HTR-8/SVneo (cell line): ENCODE measurements at places on chromosomes 7 and 10.

DNA sequence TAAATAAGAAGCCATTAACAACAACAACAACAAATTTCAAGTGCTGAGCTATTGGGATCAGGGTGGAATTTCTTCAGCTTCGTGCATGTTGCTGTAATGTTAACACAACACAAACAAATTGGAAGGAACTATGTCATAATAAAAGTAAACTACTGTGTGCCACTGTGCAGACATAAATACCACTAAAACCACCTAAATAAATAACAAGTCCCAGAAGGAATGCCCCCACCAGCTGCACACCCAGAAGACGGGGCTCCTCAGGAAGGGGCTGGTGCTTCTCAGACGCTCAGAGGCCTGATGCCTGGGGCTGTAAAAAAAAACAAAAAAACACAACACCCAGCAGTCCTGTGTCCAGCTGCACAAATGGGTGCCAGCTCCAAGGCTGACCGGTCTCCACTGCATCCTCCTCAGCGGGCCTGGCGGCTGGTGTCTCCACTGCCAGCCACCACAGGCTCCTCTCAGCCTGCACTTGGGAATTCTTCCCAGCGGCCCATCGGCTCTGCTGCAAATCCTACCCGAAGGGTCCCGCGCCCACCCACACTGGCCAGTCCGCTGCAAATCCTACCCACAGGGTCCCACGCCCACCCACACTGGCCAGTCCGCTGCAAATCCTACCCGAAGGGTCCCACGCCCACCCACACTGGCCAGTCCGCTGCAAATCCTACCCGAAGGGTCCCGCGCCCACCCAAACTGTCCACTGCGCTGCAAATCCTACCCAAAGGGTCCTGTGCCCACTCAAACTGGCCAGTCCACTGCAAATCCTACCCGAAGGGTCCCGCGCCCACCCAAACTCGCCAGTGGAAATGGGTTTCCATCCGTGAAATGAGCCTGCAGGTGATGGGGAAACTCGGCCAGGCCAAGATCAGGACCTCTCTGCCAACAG, 35.8 kb upstream of the DNAAF5 start:
- DNase-seq = no peak

- no peak for DNase-seq
These were observed 64.2 kb upstream of the DKK1 start for GRCh38 chr10:52249850-52250395.

DNA sequence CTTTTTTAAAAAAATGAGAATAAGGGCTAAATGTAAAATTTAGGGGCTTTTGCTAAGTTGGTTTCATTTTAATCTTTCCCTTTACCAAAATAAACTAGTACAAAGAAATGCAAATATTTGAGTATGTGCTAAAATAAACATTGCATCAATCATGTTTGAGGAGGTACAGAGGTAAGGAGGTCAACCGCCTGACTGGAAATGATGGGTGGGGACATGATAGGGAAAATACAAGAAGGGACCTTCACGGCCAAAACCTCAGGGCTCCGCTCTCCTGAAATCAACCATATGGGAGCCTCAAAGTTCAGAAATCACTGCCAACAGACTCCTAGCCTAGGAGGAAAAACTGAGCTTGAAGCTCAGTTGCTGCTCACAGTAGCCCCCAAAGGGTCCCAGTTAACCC, 207.6 kb downstream of the AHR start:
- DNase-seq = no peak

DNA sequence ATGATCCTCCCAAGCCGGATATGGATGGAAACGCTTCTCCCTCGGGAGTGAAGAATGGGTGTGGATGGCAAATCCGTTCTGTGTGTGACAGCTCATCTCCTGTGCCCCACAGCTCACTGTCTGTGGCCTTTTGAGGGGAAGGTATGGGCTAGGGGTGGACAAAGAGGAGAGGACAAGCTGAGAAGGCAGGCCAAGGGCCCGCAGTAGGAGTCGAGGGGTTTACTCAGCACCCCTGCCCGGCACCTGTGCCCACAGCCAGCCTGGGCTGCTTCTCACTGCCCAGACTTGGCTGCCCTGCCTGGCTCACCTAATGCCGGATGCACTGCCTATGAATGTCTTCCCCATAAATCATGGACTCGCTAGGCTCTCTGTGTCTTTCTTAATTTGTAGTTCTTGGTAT, 503.8 kb downstream of the TCERG1L start:
- no peak for DNase-seq

- no peak for DNase-seq
These were observed 5.5 kb upstream of the IKZF1 start for GRCh38 chr7:50298811-50299562.

DNA sequence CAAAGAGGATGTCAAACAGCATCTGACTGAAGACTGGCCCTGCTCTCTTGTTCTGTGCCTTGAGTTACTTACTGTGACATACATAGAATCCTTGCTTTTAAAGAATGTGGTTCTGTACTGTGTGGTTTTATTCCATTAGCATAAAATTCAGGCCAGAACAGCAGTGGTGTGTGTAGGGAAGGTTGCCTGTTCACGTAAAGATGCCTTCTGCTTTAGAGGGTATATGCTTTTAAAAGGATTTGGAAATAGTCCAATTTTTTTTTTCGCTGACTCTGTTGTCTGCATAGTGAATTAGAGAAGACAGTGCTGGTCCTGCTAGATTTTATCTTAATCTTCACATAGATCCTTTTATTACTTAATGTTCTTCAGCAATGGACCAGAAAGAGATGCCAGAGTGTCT, 470.8 kb upstream of the SEMA3A start:
- DNase-seq = no peak

DNA sequence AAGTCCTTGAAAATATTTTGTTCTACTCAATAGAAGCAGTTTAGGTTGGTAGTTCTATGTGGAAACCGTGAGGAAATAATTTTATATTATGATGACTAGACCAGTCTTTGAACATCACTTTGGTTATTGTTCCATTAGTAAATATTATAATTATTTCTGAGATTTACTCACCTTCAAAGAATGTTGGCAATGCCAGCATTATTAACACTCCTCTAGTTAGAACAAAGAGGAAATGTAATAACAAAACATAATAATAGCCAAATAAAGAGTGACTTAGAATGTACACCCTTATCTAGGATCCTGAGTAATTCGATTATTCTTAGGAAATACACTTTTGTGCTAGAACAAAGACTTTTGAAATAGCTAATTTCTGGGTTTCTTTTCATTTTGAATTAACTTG, 121.1 kb downstream of the CFTR start:
- DNase-seq = no peak

GRCh38 chr10:108850138-108850854, 1073.0 kb downstream of the XPNPEP1 start:
- DNase-seq = no peak

GRCh38 chr10:93090619-93091018, 16.9 kb downstream of the CYP26A1 start:
- no peak for DNase-seq

- DNase-seq = no peak
These were observed 36.3 kb downstream of the SUFU start for GRCh38 chr10:102540023-102540422.

DNA sequence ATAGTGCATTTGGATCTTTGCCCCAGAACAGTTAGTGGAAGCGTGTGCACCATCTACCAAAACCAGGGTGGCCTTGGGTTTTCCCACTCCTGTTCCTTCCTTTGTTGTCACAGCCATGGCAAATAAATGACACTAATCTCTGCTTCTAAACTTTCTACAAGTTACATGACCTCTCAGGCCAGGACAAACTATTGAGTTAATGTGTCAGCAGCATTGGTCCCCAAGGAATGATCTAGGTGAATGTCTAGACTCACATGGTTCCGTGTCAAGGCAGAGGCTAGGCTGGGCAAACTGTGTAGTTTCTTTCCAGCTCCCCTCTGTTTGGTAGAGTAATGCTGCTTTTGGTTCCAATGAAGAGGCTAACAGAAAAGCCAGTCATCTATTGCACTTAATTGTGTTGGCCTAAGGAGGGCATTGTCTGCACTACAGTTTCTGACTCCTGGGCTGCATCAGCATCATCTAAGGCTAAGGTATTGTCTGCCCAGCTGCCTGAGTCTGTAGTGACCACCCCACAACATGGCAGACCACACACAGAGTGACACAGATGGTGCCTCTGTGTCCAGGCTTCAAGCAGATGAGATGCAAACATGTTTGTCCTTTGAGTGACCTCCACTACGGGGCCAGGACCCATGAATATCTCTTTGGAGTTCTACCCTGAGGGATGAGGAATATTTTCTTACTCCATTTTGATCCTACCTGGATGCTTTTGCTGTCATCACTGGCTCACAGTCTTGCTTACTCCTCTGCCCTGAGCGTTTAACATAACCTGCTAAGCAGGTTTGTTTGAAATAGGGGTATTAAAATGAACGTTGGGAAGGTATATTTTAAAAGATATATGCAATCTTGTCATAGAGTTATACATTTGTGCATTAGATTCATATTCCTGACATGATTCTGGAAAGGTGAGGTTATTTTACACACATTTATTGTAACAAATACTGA, 1.7 kb downstream of the CYP3A4 start:
- DNase-seq = no peak

- no peak for DNase-seq
These were observed 120.1 kb downstream of the SAMD9 start for GRCh38 chr7:92997719-92998118.

DNA sequence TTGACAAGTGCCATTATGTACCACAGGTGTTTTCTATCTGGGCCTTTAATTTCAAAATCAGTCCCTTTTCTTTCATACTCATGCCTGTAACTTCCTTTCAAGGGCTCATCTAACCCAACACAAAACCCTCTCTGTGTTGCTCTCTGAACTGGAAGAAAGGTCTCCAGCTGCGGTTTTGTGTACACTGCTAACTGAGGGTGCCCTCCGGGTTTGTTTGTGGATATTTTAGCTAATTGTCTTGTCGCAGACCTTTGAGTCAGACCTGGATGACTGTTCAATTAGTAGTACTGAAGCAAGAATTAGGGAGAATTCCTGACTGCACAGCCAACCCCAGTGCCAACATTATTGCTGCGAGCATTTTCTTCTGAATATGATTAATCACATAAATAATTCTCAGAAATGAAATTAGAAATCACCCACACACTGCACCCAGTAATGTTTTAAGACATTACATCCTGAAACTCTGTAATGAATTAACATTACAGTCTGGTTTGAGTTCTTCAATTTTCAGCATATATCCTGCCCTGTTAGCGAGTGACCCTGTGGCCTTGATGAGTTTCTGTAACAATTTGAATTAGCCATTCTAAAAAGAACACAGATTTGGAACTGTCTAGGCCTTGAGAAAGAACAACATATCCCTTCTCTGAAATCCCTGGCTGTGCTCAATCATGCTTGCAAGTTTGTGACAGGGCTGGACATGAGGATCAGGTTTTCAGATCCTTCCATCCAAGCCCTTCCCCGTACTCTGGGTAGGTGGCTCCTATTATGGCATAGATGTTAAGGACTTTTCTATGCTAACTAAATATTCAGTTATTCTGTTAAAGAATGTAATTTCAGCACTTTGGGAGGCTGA, 460.1 kb downstream of the PLXDC2 start:
- no peak for DNase-seq

GRCh38 chr10:47361293-47361692, 13.1 kb downstream of the RBP3 start:
- peak; percentile 52 for DNase-seq

- DNase-seq = no peak
These were observed 62.7 kb upstream of the VIPR2 start for GRCh38 chr7:159207393-159207792.

DNA sequence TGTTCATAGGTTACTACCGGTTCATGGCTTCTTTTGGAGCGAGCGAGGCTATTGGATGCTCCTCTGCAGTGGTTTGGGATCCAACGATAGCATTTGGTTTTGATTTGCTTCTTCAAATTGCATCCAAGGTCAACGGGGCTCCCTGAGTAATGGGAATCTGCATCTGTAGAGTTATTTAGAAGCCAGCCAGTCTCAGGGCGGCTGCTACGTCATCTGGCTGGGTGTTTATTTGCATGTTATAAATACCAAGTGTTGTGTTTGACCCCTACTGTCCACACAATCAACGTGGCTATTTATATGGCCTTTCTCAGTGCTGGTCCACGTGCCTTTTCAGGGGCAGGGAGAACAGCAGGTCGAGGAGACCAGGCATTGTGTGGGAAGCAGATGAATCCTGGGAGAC, 137.7 kb downstream of the PRPF18 start:
- DNase-seq = no peak

GRCh38 chr7:33706771-33707200, 198.6 kb upstream of the BMPER start:
- DNase-seq = no peak

DNA sequence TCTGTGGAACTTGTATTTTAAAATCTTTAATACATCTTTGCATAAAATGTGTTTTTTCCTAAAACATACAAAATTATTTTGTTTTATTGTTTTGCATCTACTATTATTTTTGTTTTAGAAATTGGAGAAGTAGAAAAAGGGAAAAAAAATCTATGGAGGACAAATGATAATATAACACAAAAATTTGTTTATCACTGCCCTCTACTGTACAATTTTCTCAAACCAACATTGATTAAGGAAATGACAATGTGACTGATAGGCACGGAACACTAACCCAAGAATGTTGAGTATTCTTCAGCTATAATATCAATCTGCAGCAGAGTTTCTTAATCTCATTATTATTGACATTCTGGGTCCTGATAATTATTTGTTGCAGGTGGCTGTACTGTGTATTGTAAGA, 9.5 kb upstream of the ING3 start:
- no peak for DNase-seq

GRCh38 chr10:36023939-36024338, 381.8 kb upstream of the FZD8 start:
- no peak for DNase-seq

DNA sequence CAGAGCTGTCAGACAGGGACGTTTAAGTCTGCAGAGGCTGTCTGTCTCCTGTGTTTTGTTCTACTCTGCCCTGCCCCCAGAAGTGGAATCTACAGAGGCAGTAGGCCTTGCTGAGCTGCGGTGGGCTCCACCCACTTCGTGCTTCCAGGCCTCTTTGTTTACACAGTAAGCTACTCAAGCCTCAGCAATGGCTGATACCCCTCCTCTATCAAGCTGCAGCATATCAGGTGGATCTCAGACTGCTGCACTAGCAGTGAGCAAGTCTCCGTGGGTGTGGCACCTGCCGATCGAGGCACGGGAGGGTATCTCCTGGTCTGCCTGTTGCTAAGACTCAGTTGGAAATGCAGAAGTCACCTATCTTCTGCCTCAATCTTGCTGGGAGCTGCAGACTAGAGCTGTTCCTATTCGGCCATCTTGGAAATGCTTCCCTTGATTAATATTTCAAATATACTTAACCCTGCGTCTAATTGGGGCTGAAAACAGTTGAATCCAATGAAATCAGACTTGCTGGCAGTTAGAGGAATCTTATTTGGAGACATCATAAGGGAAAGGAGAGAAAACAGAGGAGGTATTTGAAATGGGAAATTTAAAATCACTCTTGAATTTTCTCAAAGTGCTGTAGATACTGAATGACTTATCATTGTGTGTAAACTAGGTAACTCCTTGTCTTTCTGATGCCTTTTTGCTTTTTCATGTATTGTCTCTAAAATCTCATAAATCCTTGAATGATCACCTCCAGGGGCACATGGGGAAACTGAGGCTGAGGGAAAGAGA, 13.8 kb upstream of the CYP3A5 start:
- no peak for DNase-seq

GRCh38 chr10:18402853-18403252, 248.5 kb downstream of the NSUN6 start:
- no peak for DNase-seq
